Natural killer cell treated with Interleukin-12 subunit alpha and Interleukin-12 subunit beta and Interleukin-15 and Interleukin-18, amount 100 ng/mL, for 72 hours (primary cell): ENCODE measurements at places on chromosomes 7 and 10. TPM values are rescaled to one million over a fixed set of nuclear protein-coding genes. Genes with fewer than 3 reads are reported as not detected.

DNA sequence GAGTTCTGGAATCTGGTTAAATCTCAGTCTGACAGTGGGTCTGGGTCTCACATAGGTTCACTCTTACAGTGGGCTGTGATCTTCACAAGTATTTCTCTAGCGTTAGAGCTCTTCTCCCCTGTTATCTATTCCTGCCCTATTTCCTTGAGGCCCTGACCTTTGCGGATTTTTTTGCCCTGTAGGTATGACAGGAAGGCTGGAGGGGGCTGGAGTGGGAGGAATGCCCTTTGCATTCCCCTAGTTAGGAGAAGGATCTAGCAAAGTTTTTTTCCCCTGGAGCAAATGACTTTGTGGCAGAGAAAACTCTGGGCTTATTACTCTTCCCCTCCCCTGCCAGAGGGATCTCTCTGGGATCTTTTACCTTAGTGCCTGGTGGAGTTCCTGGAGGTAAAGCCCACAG lies 49.2 kb downstream of the GALNT11 start:
- DNase-seq = no peak

Gene COL1A2
- not detected for total RNA-seq

Gene PIP4K2A
- total RNA-seq = 149 TPM

DNA sequence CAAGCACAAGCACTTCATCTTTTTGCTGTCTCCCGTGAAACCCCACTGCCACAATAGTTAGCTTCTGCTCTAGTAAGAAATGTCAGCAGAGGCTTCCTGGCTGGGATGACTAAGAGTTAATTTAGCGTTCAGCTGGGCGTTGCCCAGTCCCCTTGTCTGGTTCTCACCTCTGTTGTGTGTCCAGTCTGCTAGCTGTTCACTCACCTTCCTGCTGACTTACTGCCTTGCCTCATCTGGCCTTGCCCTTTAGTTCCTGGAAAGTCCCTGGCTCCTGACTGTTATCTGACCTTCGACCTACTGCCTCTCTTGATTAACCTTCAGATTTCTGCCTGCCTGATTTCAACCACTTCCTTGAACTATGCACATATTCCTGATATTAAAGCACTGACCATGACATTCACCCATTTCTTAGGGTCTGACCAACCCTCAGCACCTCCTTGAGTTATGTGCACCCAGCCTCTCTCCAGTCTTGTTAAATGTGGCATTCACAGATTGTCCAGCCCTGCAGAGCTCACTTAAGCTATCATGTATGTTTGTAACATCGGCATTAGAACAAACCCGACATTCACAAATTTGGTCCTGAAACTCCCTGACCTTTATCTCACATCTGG lies 30.3 kb downstream of the C7orf33 start:
- no peak for DNase-seq

Gene PLEKHA1
- total RNA-seq = 7.9 TPM

Gene PPP1R9A
- 0.69 TPM for total RNA-seq

DNA sequence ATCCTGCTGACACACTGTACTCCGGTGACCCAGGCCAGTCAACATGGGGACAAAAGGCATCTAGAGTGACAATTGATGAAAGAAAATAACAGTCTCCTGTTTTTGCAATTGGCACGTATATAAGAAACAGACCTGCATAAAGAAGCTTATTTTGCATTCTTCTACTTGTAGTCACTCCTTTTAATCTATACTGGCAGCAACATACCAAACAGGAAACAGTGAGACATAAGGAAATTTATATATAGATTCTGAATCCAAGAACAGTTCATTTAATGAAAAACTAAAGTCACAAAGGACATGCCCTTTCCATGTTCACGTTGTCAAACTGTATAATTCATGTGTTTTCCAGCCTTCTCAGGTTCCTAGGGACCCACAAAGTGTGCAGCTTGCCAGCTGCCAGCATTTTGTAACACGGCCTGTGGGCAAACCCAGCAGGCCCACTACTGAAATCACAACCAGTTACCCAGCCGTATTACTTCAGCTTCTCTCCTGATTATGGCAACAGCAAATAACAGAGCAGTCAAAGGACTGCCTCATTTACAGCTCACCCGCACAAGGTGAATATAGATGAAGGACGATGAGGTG lies 72.3 kb downstream of the AMPH start:
- DNase-seq = no peak

- no peak for DNase-seq
Measured at GRCh38 chr7:149735779-149736477, 37.5 kb downstream of the ZNF467 start.

DNA sequence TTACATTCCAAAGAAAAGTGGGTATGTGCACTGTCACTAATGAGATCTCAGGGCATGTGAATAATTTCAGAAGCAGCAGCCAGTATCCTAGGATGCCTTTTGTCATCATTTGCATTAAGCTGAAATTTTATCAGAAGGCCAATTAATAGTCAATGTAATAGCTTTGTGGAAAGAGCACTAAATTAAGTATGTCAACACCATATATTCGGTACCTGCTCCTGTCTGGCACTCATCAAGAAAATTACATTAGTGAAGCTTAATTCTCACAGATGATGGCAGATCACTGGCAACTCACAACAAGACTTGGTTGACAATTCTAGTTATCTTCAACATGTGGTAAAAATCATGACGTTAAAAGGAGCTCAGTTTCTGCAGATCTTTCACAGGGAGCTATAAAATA lies 271.4 kb downstream of the PARD3 start:
- DNase-seq = no peak

Gene GDF10
- total RNA-seq = not detected

DNA sequence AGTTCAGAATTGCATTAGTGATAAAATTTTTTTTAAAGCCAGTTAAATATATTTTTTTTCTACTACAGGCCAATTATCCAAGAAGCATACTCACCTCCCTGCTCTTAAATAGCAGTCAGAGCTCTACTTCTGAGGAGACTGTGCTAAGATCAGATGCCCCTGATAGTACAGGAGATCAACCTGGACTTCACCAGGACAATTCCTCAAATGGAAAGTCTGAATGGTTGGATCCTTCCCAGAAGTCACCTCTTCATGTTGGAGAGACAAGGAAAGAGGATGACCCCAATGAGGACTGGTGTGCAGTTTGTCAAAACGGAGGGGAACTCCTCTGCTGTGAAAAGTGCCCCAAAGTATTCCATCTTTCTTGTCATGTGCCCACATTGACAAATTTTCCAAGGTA lies 119.1 kb downstream of the TRIM24 start:
- no peak for DNase-seq

Gene TPK1
- total RNA-seq = 10.7 TPM

- DNase-seq = no peak
Measured at GRCh38 chr7:116334555-116334954, 124.2 kb downstream of the TES start.

Gene DUSP5
- 311 TPM for total RNA-seq

DNA sequence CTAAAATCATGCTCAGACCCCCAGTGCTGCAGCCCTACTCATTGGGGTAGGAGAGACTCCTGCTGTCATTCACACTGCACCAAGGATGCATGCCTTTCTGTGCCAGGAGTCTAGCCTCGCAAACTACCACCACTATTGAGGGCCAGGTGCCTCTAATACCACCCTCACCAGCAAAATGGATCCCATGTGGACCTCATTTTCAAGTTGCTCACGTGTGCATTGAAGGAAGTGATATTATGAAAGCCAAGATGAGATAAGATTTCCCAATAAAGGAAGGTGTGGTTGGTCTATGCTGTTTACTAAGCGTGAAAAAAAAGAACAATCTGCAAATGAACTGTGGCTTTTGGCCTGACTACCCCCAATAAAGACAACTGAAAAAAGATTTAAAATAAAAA lies 7.2 kb upstream of the LAMTOR4 start:
- no peak for DNase-seq

Gene CHST15
- total RNA-seq = not detected

GRCh38 chr7:133079296-133079695 lies 2.6 kb downstream of the CHCHD3 start:
- no peak for DNase-seq

DNA sequence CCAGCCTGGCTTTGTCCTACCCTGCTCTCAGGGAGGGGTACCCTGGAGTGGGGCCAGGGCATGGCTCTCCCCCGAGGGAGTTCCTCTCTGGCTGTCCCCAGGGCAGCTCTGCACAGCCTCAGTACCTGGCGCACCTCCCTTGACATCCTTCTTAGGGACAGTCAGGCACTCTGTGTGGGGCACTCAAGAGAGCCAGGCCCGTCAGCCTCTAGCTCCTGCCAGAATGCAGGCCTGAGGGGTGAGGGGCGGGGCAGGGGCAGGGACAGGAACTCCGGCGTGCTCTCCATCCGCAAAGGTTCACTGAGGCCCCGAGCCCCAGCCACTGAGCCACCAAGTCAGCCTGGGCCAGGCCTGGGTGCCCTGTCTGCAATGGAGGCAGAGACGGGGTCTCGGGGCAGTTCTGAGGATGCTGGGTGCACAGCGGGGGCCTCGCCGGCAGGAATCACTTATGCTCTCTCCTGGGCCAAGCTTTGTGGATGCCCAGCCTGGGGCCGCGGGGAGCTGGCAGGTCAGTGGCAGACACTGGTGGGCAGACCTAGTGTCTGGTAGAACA lies 10.1 kb downstream of the LIMK1 start:
- no peak for DNase-seq

Gene SLC16A12
- total RNA-seq = not detected

GRCh38 chr10:6174201-6174874 lies 28.4 kb upstream of the PFKFB3 start:
- DNase-seq = no peak

DNA sequence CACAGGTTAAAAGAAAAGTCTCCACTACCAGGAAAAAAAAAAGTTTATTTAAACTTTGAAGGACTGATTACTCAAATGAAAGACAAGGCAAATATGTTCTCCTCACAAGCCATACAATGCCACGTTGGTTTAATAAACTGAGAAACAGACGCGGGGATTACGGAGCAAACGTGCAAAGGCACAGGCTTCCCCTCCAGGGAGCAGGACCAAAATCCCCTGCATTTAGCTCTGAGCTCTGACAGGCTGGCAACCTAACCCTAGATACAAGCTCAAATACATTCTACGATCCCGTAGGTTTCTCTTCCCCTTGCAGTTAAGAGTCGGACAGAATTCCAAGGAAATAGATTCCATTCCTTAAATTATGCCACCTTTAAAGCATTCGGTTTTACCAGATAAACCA lies 7.7 kb upstream of the GRB10 start:
- DNase-seq = no peak

DNA sequence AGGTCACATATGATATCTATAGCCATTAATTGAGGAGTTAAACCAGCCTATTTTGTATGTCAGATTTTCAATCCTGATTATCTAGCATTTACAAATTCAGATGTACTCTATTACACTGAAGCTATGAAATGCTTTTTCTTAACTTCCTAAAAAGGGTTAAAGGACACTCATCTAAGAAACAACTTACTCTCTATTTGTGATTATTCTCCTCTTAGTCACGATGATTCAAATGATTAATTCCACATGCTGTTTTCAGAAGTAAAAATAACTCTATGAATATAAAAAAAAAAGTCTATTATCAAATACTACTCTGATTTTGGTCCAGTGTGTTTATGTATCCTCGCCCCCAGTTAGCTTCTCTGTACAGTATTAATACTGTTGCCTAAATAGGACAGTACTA lies 1199.9 kb downstream of the GATA3 start:
- no peak for DNase-seq

Gene IRF5
- total RNA-seq = 43.4 TPM

- peak; percentile 42 for DNase-seq
Measured at GRCh38 chr10:132705173-132705572, 80.8 kb downstream of the NKX6-2 start.

Gene LOXL4
- total RNA-seq = not detected

GRCh38 chr7:128941323-128941890 lies 3.7 kb downstream of the IRF5 start:
- no peak for DNase-seq

GRCh38 chr7:30912986-30913811 lies 1.5 kb downstream of the AQP1 start:
- no peak for DNase-seq

Gene COL28A1
- total RNA-seq = not detected

DNA sequence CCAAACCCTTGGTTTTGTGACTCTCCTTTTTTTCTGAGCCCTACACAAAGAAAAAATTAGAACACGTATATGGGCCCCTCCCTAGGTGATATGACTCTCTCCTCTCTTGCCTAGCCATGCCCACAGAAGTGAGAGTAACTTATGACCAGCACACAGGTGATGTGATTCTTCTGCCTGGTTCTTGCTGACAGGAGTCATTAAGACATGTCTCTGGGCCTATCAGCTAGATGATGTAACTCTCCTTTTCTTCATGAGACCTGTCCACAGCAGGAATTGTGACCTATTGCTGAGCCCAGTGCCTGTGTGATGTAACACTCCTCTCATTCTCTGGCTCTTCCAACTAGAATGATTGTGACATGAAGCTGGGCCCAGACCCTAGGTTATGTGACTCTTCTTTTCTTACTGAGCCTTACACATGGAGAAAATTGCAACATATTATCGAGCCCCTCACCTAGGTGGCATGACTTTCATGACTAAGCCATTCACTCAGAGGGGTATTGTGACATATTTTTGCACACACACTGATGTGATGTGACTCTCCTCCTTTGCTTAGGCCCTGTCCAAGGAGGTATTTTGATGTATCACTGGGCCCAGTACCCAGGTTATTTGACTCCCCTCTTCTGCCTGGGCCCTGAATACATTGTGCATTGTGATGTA lies 31.4 kb upstream of the ZNF107 start:
- DNase-seq = no peak

DNA sequence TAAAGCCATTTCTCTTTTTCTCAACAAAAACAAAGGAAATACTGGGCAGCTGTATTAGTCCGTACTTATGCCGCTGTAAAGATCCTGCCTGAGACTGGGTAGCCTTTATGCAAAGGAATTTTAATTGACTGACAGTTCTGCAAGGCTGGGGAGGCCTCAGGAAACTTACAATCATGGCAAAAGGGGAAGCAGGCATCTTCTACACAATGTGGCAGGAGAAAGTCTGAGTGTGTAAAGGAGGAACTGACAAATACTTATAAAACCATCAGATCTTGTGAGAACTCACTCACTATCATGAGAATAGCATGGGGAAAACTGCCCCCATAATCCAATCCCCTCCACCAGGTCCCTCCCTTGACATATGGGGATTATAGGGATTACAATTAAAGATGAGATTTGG lies 264.3 kb downstream of the SEMA3A start:
- no peak for DNase-seq

- DNase-seq = no peak
Measured at GRCh38 chr10:11880151-11881029, 57.2 kb downstream of the PROSER2 start.

Gene SPDYE9
- total RNA-seq = not detected

Gene GIMAP5
- total RNA-seq = 75.5 TPM

Gene ADRB1
- total RNA-seq = 1.6 TPM

DNA sequence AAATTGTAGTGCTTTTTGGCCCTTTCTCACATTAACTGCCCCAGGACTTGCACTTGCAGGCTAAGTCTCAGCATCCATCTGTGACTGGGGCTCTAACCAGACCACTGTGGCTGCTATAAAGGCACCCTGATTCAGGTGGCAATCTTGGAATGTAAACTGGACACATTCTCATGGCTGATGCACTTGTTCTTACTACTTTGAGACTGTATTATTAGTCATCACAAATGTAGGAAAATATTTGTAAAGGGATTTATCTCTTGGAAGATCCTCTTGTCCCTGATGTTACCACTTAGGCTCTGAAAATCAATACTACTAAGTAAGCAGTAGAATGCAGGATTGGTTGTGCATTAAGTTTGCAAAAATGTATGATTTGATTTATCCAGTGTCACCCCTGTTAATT lies 25.0 kb downstream of the PDE1C start:
- DNase-seq = no peak

Gene MCM10
- total RNA-seq = 40.0 TPM

GRCh38 chr10:70540089-70540788 lies 61.7 kb downstream of the PALD1 start:
- no peak for DNase-seq
